ENCODE measurements at places on chromosomes 5 and 9. TPM values are rescaled to one million over a fixed set of nuclear protein-coding genes. Genes with fewer than 3 reads are reported as not detected.

DNA sequence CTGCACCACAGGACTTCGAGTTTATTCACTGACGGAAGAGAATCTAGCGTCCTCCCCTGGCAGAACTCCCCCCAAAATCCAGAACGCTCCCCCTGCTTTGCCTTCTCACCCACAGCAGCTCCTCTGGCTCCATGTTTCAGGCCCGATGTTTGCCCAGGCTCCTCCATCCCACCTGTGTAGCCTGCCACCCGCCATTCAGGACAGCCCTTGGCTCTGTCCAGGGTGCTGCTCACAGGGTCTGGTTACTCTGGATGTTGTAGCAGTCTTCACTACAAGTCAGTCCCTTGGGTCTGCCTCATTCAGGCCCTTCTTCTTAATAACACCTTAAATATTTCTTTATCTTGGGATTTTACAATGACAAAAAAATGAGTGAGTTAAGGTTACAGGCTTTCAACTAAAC, 41.3 kb upstream of the SV2C start:
- no peaks in the 10 kb centered on the region for H3K36me3 ChIP-seq
- no peaks in the 10 kb centered on the region for H3K27me3 ChIP-seq
- no peak overlapping the region for H3K27ac ChIP-seq
- no peak overlapping the region for H3K4me3 ChIP-seq
- H3K4me1 ChIP-seq: no peaks in the 10 kb centered on the region
- no peak for DNase-seq

The RASGRF2 gene
- total RNA-seq: 6.3 TPM

The CATSPER3 gene
- 0.22 TPM for total RNA-seq

The LECT2 gene
- not detected for total RNA-seq

GRCh38 chr9:85001925-85002324, 332.4 kb downstream of the NTRK2 start:
- DNase-seq: no peak
- H3K4me3 ChIP-seq: no peak overlapping the region
- H3K4me1 ChIP-seq: no peaks in the 10 kb centered on the region
- no peaks in the 10 kb centered on the region for H3K27me3 ChIP-seq

DNA sequence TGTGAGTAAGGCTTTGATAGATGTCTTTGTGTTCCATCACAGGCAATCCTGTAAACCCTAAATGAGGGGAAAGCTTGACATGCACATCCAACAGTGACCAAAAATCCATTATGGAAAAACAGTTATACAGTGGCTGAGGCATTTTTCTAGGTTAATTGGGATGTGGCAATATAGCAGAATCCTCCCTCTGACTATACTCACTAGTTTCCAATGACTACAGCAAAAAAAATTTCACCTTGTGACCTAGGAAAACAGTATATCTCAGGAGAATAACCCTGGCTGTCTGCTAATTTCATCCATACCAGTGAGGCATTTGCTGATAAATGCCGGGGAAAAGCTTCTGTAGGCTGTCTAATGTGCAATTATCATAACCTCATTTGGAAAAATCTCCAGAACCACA, 49.9 kb upstream of the SNCAIP start:
- no peaks in the 10 kb centered on the region for H3K4me1 ChIP-seq
- no peak for DNase-seq
- H3K27ac ChIP-seq: no peak overlapping the region
- H3K4me3 ChIP-seq: no peak overlapping the region
- H3K27me3 ChIP-seq: no peaks in the 10 kb centered on the region
- no peaks in the 10 kb centered on the region for H3K36me3 ChIP-seq

GRCh38 chr5:80689627-80690026, 34.8 kb upstream of the DHFR start:
- H3K4me1 ChIP-seq: no peaks in the 10 kb centered on the region
- DNase-seq: no peak
- no peaks in the 10 kb centered on the region for H3K36me3 ChIP-seq
- no peaks in the 10 kb centered on the region for H3K27me3 ChIP-seq

The KYAT1 gene
- total RNA-seq: 6.0 TPM

The CYLC2 gene
- total RNA-seq: not detected

The ZDHHC11B gene
- total RNA-seq: 1.2 TPM

DNA sequence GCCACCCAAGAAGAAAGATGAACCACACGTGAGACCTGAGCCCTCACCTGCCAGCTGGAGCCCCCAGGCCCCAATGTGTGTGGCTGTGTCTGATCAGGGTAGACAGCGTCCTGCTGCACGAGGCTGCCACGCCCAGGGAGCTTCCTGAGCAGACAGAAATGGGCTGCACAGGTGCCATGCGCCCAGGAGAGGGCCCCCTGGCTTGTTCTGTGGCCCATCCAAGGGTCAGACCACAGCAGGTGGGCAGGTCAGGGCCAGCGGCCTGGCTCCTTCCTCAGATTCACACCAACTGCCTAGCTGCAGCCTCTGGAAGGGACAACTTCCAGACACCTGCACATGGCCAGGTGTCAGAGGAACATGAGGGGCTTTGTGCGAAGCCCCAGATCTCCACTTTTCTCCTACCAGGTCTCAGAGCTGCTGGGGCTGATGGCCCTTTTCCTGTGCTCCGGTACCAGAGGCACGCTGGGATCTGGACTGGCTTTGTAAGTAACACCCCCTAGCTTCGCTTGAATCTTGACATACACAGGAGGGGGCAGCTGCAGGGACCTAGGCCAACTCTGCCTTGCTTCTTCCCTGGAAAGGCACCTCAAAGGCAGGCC, 10.8 kb downstream of the SARDH start:
- no peak overlapping the region for H3K27ac ChIP-seq
- no peak overlapping the region for H3K4me3 ChIP-seq
- H3K36me3 ChIP-seq: no peaks in the 10 kb centered on the region
- peaks cover 9% of the 10 kb centered on the region for H3K27me3 ChIP-seq
- no peaks in the 10 kb centered on the region for H3K4me1 ChIP-seq

DNA sequence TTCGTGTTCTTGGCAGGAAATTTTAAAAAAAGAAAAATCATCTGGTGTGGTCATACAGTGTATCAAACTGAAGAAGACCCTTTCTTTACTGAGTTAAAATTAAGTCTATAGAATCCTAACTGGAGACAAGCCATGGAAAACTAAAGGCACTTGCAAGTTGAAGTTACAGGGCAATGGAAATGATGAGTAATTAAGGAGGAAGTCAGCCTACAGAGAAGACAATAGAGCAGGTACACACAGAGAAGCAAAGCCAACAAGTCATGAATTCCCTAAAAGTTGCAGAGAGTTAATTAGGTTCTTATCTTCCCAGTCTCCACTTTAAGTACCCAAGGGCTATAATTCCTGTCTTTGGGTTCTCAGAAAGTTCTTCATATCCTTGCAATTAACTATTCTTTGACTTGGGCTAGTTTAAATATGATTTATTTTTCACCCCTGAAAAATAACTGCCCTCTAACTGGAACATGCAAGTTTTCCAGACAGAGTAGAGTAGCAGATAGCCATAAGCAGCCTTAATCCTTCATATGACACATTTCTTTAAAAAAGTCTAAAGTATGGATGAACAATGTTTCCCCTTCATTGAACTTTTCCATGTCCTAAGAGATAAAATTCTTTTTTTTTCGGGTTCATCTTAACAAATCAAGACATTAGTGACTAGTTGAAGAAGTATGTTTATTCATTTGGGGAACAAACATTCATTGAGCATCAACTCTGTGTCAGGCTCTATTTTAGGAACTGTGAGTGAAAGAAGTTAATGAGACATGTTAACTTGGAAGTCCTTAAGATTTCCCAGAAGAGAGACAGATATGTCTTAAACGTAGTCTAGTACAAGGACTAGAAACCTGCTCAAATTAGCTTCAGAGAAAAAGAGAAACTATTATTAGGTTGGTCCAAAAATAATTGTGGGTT, 5.2 kb upstream of the ITGA2 start:
- no peak overlapping the region for H3K27ac ChIP-seq
- no peaks in the 10 kb centered on the region for H3K36me3 ChIP-seq
- H3K27me3 ChIP-seq: peaks cover 5% of the 10 kb centered on the region
- no peaks in the 10 kb centered on the region for H3K4me1 ChIP-seq
- no peak for DNase-seq
- no peak overlapping the region for H3K4me3 ChIP-seq

The RNF208 gene
- 1.2 TPM for total RNA-seq

GRCh38 chr5:88924330-88924657, 41.3 kb upstream of the MEF2C start:
- DNase-seq: no peak
- no peaks in the 10 kb centered on the region for H3K27me3 ChIP-seq
- no peak overlapping the region for H3K4me3 ChIP-seq
- H3K27ac ChIP-seq: no peak overlapping the region
- H3K36me3 ChIP-seq: no peaks in the 10 kb centered on the region

The HAPLN1 gene
- not detected for total RNA-seq

GRCh38 chr9:100652850-100653249, 75.0 kb downstream of the CAVIN4 start:
- no peak for DNase-seq
- H3K4me1 ChIP-seq: no peaks in the 10 kb centered on the region
- H3K36me3 ChIP-seq: no peaks in the 10 kb centered on the region
- H3K27me3 ChIP-seq: no peaks in the 10 kb centered on the region
- no peak overlapping the region for H3K27ac ChIP-seq
- no peak overlapping the region for H3K4me3 ChIP-seq

- peaks cover 26% of the 10 kb centered on the region for H3K4me1 ChIP-seq
- no peaks in the 10 kb centered on the region for H3K27me3 ChIP-seq
- DNase-seq: peak; percentile 90
- peak within 1 kb of the TSS; percentile 83 for H3K27ac ChIP-seq
- H3K4me3 ChIP-seq: peak within 1 kb of the TSS; percentile 67
- H3K36me3 ChIP-seq: no peaks in the 10 kb centered on the region
Observed at GRCh38 chr9:35115680-35116538, at the start of gene ATOSB. ATOSB (minus strand) TSS chr9:35115862; CDS start chr9:35108274, 7,588 bp downstream.

The ASTN2 gene
- 2.5 TPM for total RNA-seq

- no peaks in the 10 kb centered on the region for H3K36me3 ChIP-seq
- H3K27ac ChIP-seq: no peak overlapping the region
- DNase-seq: no peak
- H3K4me1 ChIP-seq: no peaks in the 10 kb centered on the region
Observed at GRCh38 chr5:155906046-155906445, 420.9 kb upstream of the SGCD start.

GRCh38 chr5:97488126-97488668, 305.1 kb upstream of the RIOK2 start:
- no peaks in the 10 kb centered on the region for H3K4me1 ChIP-seq
- no peak overlapping the region for H3K27ac ChIP-seq
- H3K27me3 ChIP-seq: no peaks in the 10 kb centered on the region
- H3K36me3 ChIP-seq: no peaks in the 10 kb centered on the region
- no peak overlapping the region for H3K4me3 ChIP-seq
- DNase-seq: no peak

The TLR4 gene
- total RNA-seq: 10.3 TPM

GRCh38 chr9:134671341-134672113, 29.9 kb downstream of the COL5A1 start:
- H3K27ac ChIP-seq: no peak overlapping the region
- no peaks in the 10 kb centered on the region for H3K27me3 ChIP-seq
- H3K4me3 ChIP-seq: no peak overlapping the region
- no peak for DNase-seq

DNA sequence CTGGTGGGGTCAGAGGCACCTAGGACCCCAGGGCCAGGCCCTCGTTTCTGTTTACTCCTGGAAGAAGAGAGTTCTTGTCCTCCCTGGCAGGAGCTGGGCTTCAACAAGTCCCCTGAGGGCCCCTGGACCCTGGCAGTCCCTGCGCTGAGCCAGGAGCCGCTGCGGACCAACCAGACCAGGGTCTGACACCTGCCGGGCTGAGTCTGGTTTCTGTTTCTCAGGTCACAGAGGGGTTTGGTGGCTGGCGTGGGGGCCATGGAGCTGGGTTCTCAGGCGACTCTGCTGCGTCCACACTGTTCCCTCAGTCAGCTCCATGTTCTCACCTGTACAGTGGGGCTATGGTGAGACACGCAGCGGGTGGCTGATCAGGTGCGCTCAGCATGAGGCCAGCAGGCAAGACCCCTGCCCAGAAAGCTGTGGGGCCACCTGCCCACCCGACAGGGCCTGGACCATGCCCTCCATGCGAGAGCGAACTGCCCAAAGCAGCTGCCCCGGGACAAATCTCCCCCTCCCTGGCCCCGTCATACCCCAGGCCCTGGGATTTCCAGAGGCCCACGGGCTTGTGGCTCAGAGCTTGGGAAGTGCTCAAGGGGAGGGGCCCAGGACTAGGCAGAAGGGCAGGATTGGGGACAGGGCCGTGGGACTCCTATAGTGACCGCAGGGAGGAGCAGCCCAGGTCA, 17.9 kb upstream of the NOTCH1 start:
- no peaks in the 10 kb centered on the region for H3K36me3 ChIP-seq
- DNase-seq: no peak
- peaks cover 29% of the 10 kb centered on the region for H3K4me1 ChIP-seq
- H3K27ac ChIP-seq: peak overlapping the region; percentile 50
- H3K4me3 ChIP-seq: no peak overlapping the region

The COMMD10 gene
- 10.6 TPM for total RNA-seq

The HTR1A gene
- not detected for total RNA-seq

The MACROH2A1 gene
- 122 TPM for total RNA-seq

DNA sequence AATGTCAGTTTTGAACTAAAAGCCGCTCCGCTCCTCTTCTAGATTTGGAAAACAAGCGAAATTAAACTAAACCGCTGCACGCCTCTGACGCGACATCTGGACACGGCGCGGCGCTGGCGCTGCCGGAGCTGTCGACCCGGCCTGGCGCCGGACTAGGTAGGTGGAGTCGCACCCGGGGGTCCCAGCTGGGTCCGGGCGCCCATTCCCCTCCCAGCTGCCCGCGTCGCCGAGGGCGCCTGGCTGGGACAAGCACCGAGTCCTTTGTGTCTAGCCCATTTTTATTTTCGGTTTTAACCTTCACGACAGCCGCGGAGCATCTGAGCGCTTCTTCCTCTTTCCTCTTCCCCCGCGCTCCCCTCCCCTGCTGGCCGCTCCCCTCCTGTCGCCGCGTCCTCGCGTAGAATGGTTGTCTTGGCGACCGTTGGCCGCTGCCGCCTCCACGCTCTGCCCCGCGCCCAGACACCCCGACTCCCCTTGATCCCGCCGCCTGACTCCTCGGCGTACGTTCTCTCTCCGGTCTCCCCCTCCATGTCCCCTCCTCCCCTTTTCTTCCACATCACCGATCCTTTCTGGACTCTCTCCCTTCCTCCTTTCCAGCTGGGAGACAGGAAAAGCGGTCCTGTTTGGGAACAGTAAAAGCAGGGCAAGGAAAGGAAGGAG, 545 bp downstream of the CDKN2B-AS1 start:
- H3K27me3 ChIP-seq: peaks cover 8% of the 10 kb centered on the region
- no peaks in the 10 kb centered on the region for H3K36me3 ChIP-seq
- peak overlapping the region; percentile 76 for H3K4me3 ChIP-seq
- peaks cover 4% of the 10 kb centered on the region for H3K4me1 ChIP-seq

The TXNDC8 gene
- not detected for total RNA-seq

- peaks cover 9% of the 10 kb centered on the region for H3K4me1 ChIP-seq
- H3K4me3 ChIP-seq: no peak overlapping the region
Observed at GRCh38 chr9:83569326-83569725, 31.1 kb upstream of the FRMD3 start.

- DNase-seq: no peak
- no peaks in the 10 kb centered on the region for H3K36me3 ChIP-seq
- H3K27me3 ChIP-seq: peaks cover 4% of the 10 kb centered on the region
- no peak overlapping the region for H3K4me3 ChIP-seq
- no peaks in the 10 kb centered on the region for H3K4me1 ChIP-seq
- H3K27ac ChIP-seq: no peak overlapping the region
Observed at GRCh38 chr9:87195306-87195705, 248.0 kb upstream of the GAS1 start.

Measured in gastrocnemius medialis (tissue), 4 donors.